Fibroblast of mammary gland (primary cell): ENCODE measurements at places on chromosomes 12 and 14.

DNA sequence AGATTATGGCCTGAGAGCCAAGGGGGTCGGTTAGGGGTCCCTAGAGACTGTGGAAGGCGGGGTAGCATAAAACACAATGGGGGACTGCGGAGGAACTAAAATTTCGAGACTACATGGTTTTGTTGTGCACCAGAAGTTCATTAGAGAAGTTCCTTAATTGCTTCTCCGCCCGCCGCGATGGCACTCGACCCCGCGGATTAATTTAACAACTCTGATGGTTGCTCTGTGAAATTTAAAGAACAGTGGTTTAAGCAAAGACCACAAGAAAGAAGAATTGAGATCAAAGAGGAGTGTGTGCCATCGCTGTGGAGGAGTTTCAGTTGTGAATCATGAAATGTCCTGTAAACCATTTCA, 1.4 kb upstream of the CCDC88C start:
- no peak for DNase-seq

DNA sequence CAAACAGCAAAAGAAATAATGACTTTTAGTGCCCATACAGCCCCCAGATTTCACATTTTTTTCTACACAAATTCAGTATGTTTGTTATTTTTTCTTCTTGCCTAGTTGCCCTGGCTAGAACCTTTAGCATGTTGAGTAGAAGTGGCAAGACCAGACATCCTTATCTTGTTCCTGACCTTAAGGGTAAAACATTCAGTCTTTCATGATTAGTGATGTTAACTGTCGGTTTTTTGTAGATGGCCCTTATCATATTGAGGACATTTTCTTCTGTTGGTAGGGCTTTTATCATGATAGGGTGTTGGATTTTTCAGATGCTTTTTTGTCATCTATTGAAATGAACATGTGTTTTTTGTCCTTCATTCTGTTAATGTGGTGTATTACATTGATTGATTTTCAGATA, 17.1 kb downstream of the IRAK3 start:
- no peak for DNase-seq

GRCh38 chr12:97246368-97246767, 216.2 kb upstream of the RMST start:
- no peak for DNase-seq

DNA sequence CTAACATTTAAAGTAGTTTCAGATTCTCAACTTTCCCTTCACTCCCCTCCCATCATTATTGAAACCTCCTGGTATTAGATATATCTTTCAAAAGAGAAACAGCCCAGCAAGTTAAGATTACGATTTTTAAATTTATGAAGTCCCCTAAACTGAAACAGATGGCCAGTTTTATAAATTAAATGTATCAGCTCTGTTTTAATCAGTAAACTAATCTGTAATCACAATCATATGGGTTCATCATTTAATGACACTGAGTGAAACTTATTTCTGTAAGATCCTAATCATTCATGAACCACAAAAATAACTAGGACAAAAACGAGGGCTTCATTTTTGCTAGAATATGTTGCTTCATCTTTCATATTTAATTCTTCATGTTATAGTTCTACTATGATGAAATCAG, 137.8 kb downstream of the EPS8 start:
- no peak for DNase-seq

- DNase-seq, result peak; percentile 45
These were observed 694 bp downstream of the AKAP5 start for GRCh38 chr14:64465831-64466554.

- DNase-seq, result no peak
These were observed 133.4 kb downstream of the ESRRB start for GRCh38 chr14:76509311-76509710.

- DNase-seq, result peak; percentile 24
These were observed 75.7 kb downstream of the SSPN start for GRCh38 chr12:26271024-26271423.

GRCh38 chr14:63051992-63052391, 6.7 kb upstream of the KCNH5 start:
- no peak for DNase-seq

DNA sequence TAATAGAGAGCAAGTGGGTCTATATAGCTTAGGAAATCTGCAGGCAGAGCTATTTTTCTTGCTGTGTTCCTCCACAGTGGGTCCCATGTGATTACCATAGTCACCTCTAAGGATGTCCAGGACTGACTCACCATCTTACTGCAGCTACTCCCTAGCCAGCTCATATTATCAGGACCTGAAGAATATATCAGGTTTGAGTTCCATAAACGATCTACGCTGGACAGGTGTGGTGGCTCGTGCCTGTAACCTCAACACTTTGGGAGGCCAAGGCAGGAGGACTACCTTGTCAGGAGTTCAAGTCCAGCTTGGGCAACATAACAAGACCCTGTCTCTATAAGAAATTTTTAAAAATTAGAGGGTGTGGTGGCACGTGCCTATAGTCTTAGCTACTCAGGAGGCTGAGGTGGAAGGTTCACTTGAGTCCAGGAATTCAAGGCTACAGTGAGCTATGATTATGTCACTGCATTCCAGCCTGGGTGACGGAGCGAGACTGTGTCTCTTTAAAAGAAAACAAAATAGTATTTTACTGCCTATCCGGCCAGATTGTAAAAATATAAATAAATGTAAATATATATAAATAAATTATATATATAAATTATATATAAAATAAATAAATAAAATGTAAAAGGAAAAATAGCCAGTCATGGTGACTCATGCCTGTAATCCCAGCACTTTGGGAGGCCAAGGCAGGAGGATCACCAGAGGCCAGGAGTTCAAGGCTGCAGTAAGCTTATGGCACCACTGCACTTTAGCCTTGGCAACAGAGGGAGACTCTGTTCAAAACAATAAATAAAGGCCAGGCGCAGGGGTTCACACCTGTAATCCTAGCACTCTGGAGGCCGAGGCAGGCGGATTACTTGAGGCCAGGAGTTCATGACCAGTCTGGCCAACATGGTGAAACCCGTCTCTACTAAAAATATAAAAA, 6.9 kb upstream of the SPRYD4 start:
- peak; percentile 57 for DNase-seq

DNA sequence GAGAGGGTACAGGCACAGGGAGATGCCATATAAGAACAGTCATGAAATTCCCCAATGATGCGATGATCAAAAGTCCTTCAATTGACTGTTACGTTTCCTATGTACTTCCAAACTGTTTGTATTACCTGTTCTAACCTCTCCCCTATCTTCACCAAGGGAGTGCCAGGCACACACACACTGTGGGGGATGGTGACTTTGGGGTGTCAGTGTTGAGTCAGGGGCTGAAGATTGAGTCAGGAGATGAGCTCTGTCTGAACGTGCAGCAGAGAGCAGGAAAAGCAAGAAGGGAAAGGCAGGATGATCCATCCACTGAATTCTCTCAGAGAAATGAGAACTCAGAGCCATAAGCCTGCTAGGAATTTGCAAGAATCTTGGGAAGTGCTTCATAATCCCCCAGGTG, 153.4 kb downstream of the EFCAB11 start:
- DNase-seq, result peak; percentile 17

- no peak for DNase-seq
These were observed 4.5 kb downstream of the CYP46A1 start for GRCh38 chr14:99688629-99689028.

DNA sequence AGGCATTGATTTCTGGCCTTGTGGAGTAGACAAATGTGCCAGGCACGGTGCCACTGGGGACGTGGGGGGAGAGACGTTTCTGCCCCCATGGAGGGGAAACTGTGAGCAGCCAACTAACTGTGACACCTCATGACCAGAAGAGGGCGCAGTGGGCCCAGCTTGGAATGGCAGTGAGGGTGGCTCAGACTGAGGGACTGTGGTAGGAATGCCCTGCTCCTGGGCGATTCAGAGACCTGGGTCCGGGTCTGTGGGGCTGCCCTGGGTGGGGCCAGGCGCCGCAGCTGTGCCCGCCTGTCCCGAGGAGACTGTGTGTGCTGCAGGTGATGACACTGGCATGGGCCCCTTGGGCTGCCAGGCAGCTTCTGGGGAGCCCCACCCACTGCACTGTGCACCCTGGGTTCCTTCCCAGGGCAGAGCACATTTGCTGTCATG, 60.6 kb downstream of the SLC25A47 start:
- DNase-seq, result peak; percentile 55

- DNase-seq, result no peak
These were observed 36.0 kb downstream of the SPTLC2 start for GRCh38 chr14:77580477-77580876.

GRCh38 chr12:80200414-80200813, 101.1 kb downstream of the OTOGL start:
- DNase-seq, result no peak

GRCh38 chr14:35319509-35319908, 27.3 kb downstream of the PSMA6 start:
- DNase-seq, result no peak

- peak; percentile 23 for DNase-seq
These were observed 75.9 kb downstream of the IFT81 start for GRCh38 chr12:110200124-110200417.

GRCh38 chr14:22131749-22132476, 457.1 kb downstream of the DAD1 start:
- peak; percentile 6 for DNase-seq

DNA sequence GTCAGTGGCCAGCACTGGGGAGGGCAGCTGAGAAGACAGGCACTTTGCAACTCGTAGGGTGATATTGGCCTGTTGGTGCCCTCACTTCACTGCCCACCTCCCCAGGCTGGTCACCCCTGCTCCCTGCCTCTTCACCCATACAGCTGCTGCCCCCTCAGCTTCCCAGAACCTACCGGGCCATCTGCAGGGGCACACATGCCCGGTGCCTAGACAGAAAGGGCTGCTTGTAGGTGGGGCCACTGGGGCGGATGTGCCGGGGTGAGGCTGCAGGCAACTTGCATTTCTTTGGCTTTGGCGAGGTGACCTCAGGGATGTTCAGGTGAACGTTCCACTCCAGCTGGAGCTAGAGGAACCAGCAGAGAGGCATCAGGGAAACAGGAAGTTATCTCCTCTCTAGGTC, 17.2 kb downstream of the FAM186B start:
- DNase-seq, result no peak

DNA sequence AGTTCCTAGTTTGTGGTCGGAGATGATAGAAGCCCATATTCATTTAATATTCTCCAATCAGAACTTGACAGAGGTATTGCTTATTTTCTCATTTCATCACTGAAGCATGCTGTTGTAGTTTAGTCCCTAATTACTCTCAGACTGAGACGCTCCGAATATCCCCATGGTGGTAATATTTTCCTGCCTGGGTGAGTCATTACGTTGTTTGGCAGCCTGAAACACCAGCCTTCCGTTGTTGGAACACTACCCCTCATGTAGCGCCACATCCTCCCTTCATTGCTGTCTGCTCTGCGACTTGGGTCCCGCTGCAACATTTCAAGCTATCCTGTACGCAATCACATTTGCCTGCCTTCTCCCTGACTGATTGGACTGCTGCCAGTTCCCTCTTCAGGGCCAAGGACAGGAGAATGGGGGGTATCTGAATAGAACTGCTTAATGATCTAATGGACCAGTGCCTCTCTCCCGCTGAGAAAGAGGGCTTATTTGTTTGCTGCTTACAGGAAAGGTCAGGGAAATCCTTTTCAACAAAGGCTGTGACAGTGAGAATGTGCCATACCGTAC, 369.1 kb downstream of the NPAS3 start:
- peak; percentile 91 for DNase-seq
